ENCODE measurements at places on chromosomes 1 and 21.

- DNase-seq: peak; percentile 32
Measured at GRCh38 chr1:220750131-220750515, 2.0 kb downstream of the MTARC2 start.

- no peak for DNase-seq
Measured at GRCh38 chr1:151037032-151037431, 646 bp downstream of the BNIPL start.

DNA sequence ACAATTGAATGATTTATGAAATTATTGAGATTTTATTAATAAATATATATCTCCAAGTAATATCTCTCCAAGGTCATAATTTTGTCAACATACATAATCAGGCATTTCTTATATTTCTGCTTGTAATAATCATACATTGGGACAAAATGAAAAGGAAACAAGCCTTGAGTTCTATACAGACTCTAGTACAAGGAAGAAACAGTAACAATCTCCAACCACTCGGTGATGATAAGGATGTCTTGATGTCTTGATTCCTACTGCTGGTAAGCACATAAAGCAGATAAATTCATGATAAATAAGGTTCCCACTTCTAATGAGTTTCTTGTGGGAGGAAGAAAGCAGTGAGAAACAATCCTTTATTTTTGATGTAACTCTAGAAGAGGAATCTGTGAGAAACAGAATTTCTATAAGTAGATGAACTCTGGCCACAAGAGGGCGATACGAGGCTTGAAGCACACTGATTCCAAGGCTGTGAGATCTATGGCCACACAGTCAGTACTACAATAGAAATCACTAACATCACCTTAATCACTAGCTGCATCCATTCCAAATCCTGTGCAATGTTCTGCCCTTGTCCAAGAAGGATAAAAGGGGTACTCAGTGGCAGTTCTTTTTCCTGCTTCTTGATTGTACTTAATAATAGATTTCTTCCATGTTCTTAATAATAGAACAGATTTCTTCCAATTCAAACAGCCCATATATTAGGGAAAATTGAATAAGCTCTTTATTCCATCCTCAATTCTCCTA, 41.4 kb upstream of the LRRC8B start:
- peak; percentile 87 for DNase-seq

GRCh38 chr1:91804546-91805023, 81.4 kb downstream of the TGFBR3 start:
- DNase-seq: no peak

GRCh38 chr1:94396356-94397010, 21.7 kb upstream of the ABCD3 start:
- DNase-seq: peak; percentile 18

- peak; percentile 38 for DNase-seq
Measured at GRCh38 chr1:59697150-59697800, 117.5 kb upstream of the HOOK1 start.
